ENCODE measurements at places on chromosomes 6 and 20.

DNA sequence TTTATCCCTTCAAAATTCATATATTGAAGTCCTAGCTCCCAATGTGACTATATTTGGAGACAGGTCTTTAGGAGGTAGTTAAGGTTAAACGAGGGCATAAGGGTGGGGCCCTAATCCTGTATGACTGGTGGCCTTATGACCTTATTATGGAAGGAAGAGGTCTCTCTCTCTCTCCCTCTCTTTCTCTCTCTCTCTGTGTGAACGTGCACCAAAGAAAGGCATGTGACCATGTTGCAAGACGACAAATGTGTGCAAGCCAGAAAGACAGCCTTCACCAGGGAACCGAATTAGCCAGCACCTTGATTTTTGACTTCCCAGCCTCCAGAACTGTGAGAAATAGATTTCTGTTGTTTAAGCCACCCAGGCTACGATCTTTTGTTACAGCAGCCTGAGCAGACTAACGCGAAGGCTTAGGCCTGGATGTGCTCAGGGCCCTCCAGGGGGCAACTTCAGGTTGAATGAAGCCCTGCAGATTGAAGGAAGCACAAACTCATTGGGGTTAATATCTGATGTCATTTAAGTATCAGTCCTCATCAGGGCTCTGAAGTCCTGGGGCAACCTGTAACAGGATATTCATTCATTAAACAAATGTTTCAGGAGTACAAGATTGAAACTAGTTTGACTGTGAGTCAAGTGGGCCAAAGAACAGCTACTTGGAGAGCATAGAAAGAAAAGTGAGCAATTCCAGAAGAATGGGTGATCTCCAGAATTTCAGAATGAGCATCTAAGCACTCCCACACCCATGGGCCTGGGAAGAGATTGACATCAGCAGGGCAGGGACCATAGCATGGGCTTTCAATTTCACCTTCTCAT lies 157.4 kb upstream of the TNFAIP3 start:
- no peak for DNase-seq

GRCh38 chr6:11575408-11576033 lies 38.0 kb downstream of the TMEM170B start:
- DNase-seq: peak; percentile 42

GRCh38 chr20:37723668-37724067 lies 29.8 kb downstream of the CTNNBL1 start:
- no peak for DNase-seq

- no peak for DNase-seq
Observed at GRCh38 chr6:53115741-53116140, 32.9 kb downstream of the GCM1 start.

DNA sequence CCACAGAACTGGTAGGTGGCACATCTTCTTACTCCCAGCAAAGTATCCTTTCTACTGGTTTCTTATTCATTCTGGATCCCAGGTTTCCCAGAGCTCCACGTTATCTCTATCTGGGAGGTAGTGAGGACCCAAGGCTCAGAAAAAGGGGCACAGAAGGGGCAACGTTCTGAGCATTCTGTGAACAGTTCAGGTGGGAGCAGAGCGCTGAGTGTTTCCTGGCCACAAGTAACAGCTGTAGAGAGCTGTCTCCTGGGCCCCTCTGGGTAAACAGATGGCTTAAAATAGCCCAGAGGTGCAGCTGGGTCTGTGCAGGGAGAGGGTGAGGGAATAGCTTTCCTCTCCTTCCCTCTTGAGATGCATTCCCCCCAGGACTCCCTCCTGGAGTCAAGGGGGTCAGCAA lies 2.1 kb downstream of the APOBEC2 start:
- DNase-seq: no peak
